Stimulated activated naive CD4-positive, alpha-beta T cell (primary cell): ENCODE measurements at places on chromosomes 13 and 19.

DNA sequence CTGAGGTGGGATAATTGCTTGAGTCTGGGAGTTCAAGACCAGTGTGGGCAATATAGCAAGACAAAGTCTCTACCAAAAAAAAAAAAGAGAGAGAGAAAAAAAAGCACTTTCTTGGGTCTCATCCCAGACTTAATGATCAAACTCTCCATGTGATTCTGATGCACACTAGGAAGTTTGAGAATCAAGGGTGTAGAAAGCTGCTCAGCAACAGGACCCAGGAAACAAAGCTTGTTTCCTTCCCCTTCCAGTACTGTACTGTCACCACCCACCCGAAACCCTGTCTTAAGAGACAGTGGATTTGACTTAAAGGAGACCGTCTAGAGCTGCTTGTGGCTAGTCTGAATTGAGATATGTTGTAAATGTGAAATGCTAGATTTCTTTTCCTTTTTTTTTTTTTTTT lies 5.8 kb downstream of the MISP3 start:
- no peak for DNase-seq

GRCh38 chr13:111043575-111043982 lies 71.5 kb upstream of the ARHGEF7 start:
- DNase-seq = no peak

DNA sequence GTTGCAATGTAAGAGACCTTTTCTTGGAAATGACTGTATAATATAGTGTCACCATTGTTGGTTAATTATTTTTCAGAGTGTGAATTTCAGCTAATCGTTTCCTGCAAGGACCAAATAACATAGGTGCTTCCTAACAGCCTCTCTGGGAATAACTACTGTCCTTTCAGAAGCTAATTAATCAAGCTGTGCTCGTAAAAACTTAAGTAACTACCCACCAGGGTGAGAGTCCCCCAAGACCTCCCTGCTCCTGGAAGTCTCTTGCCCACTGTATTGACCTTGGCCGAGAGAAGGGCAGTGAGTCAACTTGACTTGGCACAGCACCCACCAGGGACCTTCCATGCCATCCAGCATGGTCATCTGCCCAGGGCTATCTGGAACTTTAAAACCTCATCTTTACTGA lies 50.3 kb downstream of the UQCRFS1 start:
- DNase-seq = no peak

- peak; percentile 63 for DNase-seq
Measured at GRCh38 chr13:42991898-42992763, at the start of gene EPSTI1. TSS of gene EPSTI1 (minus strand) at chr13:42992241. CDS start at chr13:42992165, 76 bp downstream.

DNA sequence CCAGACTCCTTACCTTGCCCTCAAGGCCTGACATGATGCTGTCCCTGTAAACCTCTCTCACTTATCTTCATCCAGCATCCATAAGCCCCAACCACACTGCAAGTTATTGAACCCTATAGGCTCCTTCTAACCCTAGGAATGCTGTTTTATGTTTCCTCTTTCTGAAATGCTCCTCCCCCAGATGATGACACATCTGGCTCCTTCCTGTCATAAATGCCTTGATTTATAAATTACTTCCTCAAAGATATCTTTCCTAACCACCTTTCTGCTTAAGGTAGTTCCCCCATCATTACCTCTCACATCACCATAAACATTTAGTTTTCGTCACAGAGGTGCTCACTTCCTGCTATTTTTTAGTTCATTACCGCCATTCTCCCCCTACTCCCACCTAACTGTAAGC lies 12.3 kb downstream of the RUBCNL start:
- DNase-seq = no peak

DNA sequence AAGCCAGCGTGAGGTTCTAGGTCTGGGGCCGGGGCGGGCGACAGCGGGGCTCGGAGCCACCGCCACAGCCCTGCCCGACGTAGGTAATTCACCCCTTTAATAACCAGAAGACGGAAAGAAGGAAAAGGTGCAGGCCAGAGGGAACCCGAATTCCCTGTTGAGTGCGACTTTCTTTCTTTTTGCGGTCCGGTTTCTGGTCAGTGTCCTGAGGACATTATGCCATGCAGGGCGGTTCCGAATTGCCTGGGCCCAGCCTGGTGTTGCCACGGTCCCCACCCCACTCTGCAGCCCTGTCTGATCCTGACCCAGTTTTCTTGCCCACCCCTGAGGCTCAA lies 18.4 kb upstream of the TFDP1 start:
- DNase-seq = no peak

- DNase-seq = no peak
Measured at GRCh38 chr19:19022380-19022961, 10.8 kb downstream of the SUGP2 start.

DNA sequence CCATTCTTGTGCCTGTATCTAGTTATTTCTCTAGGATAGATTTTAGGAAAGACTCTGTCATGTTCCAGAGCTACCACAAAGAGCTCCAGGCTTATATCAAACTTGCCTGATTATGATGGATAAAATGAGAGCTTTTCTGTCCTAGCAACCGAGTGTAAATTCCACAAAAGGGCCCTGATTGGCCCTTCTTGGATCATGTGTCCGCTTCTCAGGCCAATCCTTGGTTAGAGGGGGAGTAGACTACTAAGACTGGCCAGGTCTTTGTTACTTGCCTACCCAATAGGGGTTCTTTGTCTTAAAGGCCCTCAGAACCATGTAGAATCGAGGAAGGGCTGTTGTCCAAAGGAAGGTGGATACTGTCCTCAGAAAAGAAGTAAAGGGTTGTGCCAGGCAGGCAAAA lies 2.4 kb downstream of the DHX34 start:
- DNase-seq = no peak

DNA sequence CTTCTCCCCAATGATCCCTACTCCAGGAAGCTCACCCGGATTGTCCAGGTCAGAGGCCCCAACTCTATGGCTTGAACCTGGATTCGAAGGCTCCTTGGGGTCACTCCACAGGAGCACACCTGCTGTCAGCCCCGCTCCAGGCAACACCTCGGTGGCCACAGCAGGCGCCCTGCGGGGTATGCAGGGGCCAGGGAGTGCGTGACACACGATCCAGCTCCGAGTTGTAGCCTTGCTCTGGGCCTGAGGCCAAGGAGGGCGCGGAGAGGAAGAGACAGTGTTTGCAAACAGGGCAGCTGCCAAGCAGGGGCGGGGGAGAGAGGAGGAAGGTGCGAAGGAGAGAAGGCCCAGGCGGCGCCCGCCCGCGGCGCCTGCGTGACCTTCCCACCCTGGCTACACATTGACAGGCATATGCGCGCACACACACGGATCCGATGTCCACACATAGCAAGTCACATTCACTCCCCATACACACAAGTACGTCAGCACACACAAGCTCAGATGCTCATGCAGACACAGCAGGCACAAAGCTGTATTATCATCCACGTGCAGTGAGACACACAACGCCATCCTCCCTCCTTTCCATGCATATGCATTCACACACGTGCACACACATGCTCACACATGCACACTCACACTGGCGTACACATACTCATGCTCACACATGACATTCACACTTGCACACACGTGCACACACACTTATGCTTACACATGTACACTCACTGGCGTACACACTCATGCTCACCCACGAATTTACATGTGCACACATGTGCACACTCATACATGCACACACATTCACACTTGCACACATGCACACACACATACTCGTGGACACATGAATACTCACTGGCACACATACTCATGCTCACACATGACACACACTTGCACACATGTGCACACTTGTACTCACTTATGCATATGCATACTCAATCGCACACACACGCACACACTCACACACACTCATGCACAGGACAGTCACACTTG lies 10.4 kb downstream of the SBK2 start:
- no peak for DNase-seq

- peak; percentile 47 for DNase-seq
Measured at GRCh38 chr19:46495786-46496099, at the start of gene PNMA8B. TSS of gene PNMA8B (minus strand) at chr19:46495867. CDS start at chr19:46495465, 402 bp downstream.

DNA sequence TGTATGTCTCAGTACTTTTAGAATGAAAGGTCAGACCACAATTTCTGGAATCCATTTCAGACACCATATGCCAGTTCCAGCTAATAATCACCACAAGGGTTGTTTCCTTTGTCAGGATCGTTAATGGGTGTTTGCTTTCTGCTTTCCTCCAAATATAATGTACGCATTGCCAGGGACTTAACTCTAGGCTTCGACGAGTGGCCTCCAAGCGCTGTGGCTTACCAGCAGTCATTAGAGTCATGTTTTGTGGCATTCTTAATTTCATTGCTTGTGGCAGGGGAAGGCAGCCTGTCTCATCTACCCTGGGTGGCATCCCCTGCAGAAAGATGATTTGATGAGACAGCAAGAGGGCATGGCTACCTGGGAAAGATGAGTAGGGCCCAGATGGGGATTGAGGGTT lies 22.5 kb downstream of the SAFB start:
- no peak for DNase-seq

DNA sequence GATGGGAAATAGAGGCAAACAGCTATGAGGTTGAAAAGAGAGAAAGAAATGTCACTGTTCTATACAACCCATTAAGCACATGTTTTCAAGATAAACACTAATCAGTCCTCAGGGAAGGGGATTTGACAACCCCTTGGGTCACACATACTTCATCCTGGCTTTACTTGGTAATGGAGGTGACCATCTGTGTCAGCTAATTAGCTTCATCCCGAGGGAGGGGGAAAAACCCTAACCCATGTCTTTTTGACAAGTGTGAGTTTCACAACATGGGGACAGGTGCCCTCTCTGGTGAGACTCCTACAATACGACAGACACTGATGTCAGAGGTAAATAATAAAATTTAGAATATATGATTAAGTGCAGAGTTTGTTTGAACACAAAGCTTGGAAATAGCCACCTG lies 43.1 kb downstream of the ZNF611 start:
- no peak for DNase-seq

DNA sequence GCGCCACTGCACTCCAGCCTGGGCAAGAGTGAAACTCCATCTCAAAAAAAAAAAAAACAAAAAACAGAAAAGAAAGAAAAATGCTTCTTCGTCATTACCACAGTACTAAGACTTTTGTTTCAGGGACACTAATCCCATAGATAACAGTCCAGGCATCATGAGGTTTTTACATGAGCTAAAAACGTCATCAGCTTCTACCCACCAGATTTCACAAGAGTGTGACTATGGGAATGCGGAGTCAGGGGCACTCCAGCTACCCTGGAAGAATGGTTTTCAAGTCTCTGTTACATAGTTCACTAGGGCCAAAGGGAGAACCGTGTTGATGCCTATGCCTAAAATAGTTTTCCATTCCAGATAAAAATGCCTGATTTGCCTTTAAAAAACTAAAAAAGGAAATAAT lies 33.2 kb downstream of the RAB20 start:
- no peak for DNase-seq

GRCh38 chr19:45091031-45091923 lies 1.7 kb upstream of the PPP1R37 start:
- peak; percentile 91 for DNase-seq

GRCh38 chr13:77786695-77787287 lies 89.3 kb downstream of the SLAIN1 start:
- no peak for DNase-seq

DNA sequence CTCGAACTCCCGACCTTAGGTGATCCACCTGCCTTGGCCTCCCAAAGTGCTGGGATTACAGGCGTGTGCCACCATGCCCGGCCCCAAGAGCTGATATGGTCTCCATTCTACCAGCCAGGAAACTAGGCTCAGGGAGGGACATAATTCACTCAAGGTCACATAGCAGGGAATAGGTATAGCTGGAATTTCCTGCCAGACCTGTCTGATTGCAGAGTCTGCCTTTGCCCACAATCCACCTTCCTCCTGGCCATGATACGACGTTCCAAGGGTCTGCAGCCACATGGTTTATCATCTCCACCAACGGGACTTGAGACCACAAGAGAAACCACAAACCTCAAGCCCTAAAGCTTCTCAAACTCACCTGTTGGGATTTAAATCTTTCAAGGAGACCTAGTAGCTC lies 32.0 kb downstream of the ZNRF4 start:
- DNase-seq = no peak

- no peak for DNase-seq
Measured at GRCh38 chr13:45742985-45743384, 40.9 kb downstream of the CBY2 start.

DNA sequence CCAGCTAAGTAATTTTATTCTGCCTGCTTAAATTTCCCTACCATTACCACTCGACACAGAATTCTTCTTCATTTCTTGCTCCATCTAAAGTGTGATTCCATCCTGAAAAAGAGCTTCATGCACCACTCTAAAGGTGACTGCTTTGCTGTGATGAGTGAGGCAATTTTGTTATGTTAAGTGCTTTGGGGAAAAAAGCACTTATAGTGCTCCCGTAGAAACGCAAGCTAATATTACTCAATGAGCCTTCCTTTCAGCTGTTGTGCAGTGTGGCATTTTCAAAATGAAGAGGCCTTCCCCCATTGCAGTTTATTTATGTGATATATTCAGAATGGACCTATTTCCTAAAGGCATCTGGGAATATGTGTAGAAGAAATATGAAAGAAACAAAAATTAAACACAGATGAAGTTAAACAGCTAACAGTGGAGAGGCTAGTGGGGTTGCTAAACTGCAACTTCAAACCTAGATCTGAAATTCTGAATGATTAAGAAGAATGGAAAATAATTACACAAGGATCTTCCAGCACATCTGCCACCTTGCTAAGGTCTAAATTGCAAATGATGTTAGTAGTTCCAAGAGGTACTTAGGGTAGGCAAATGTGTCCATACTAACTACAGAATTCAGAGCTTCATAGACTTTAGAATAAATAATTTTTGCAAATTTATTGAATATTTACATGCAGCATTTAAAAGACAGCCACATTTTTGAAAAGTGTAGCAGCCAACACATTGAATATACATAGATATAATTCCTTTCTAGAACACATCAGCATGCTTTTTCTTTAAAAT lies 211.7 kb downstream of the DCT start:
- DNase-seq = no peak

- DNase-seq = no peak
Measured at GRCh38 chr13:91291078-91291477, 56.4 kb upstream of the MIR17HG start.

DNA sequence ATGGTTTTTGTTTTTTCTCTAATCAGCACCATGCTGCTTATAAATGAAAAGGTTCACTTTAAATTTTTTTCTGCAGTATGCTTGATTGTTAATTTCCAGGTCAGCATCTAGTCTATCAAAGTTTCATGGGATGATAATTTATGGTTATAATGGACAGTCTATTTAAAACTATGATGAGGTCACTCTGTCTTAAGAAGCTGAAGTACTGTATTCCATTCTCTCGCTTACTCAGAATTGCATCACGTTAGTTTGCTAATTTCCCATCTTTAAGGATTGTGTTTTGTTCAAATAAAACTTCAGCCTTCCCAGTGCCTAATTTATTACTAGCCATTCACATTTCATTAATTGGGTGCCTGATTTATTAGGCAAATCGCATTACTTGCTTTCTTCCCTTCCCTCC lies 94.3 kb downstream of the GPC6 start:
- DNase-seq = no peak

- DNase-seq = no peak
Measured at GRCh38 chr13:31638577-31638976, 100.7 kb upstream of the RXFP2 start.
